ENCODE measurements at places on chromosomes 5 and 9. TPM values are rescaled to one million over a fixed set of nuclear protein-coding genes. Genes with fewer than 3 reads are reported as not detected.

- H3K4me3 ChIP-seq, result no peak overlapping the region
- H3K27me3 ChIP-seq, result no peaks in the 10 kb centered on the region
- no peak overlapping the region for H3K27ac ChIP-seq
- H3K4me1 ChIP-seq, result peaks cover 22% of the 10 kb centered on the region
- DNase-seq, result no peak
Observed at GRCh38 chr9:113636165-113636564, 172.6 kb downstream of the RGS3 start.

The PLAC8L1 gene
- total RNA-seq, result not detected

The SLC36A3 gene
- total RNA-seq, result not detected

DNA sequence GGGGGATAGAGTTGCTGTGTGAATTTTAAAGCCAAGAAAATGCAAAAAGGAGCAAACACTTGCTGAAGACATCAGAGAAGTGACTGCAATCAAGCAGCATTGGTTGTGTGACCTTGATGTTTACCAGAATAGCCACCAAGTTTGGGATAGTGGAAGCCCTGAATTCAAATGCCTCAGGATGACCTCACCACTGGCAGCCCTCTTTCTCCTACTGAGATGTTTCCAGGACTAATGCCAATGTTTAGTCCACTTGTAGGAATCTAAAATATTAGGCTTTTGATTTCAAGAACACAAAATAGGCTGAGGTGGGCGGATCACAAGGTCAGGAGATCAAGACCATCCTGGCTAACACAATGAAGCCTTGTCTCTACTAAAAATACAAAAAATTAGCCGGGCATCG lies 112.2 kb upstream of the NUDT12 start:
- no peaks in the 10 kb centered on the region for H3K4me1 ChIP-seq
- H3K27ac ChIP-seq, result no peak overlapping the region
- no peaks in the 10 kb centered on the region for H3K36me3 ChIP-seq
- H3K4me3 ChIP-seq, result no peak overlapping the region

DNA sequence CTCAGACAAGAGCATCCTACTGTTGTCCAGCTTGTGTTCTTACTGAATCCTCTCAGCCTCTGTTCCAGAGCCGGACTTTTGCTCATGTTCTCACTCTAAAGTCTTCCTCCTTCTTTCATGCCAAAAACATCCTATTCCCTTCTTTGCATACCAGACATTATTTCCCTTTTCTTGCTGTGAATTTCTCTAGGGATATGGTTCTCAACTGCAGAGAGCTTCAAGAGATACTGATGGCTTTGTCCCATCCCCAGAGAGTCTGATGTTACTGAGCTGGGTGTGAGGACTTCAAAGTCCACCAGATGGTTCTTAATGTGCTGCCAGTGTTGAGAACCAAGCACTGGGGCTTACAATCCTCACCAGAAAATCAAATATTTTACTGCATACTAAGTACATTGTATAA lies 98.6 kb upstream of the FER start:
- H3K27me3 ChIP-seq, result no peaks in the 10 kb centered on the region
- no peak overlapping the region for H3K4me3 ChIP-seq
- no peaks in the 10 kb centered on the region for H3K36me3 ChIP-seq
- no peaks in the 10 kb centered on the region for H3K4me1 ChIP-seq
- no peak for DNase-seq

GRCh38 chr9:111622626-111623025 lies 8.5 kb upstream of the DNAJC25 start:
- no peaks in the 10 kb centered on the region for H3K4me1 ChIP-seq
- H3K4me3 ChIP-seq, result no peak overlapping the region
- DNase-seq, result peak; percentile 55
- H3K27ac ChIP-seq, result no peak overlapping the region

GRCh38 chr5:157963244-157963643 lies 104.3 kb upstream of the CLINT1 start:
- no peak overlapping the region for H3K27ac ChIP-seq
- DNase-seq, result no peak
- no peak overlapping the region for H3K4me3 ChIP-seq
- no peaks in the 10 kb centered on the region for H3K27me3 ChIP-seq

- H3K27ac ChIP-seq, result no peak overlapping the region
- H3K27me3 ChIP-seq, result no peaks in the 10 kb centered on the region
- H3K36me3 ChIP-seq, result no peaks in the 10 kb centered on the region
- H3K4me1 ChIP-seq, result no peaks in the 10 kb centered on the region
- no peak for DNase-seq
Observed at GRCh38 chr9:99713838-99714306, 107.8 kb upstream of the NR4A3 start.

DNA sequence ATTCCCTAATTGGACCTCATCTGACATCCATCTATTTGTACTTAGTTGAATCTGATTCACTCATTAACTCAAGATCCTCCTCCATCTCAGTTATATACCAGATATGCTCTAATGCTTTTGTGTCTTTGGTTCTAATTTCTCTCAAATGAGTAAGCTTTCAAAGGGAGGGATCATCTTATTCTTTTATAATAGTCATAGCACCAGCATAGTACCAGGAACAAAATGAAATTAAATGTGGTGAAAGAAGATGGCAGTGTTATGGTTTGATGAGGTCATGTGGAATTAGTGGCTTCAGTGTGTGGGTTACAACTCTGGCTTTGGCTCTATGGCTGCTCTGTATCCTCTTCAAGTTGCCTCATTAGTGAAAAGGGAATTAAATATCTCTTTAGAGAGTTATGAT lies 32.5 kb upstream of the ZNF366 start:
- no peaks in the 10 kb centered on the region for H3K36me3 ChIP-seq
- no peak overlapping the region for H3K4me3 ChIP-seq
- DNase-seq, result no peak
- H3K27me3 ChIP-seq, result no peaks in the 10 kb centered on the region
- no peak overlapping the region for H3K27ac ChIP-seq

The SLC46A2 gene
- 0.13 TPM for total RNA-seq

The EGFLAM gene
- 33.9 TPM for total RNA-seq

DNA sequence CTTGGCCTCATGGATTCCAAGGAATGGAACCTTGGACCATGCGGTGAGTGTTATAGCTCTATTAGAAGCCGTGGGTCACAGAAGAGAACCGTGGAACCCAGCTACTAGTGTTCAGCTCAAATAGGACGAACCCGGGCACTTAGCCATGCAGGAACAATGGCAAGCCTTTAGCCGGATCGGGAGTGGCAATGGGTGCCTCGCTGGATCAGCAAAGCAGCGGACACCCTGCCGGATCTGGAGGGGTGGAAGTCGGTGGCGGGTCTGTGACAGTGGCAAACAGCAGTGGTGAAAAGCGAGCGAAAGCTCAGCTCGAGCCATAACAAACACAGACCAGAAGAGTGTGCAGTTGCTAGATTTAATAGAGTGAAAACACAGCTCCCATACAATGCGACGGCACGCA lies 2.4 kb upstream of the CDO1 start:
- no peak overlapping the region for H3K4me3 ChIP-seq
- H3K4me1 ChIP-seq, result peaks cover 8% of the 10 kb centered on the region
- H3K36me3 ChIP-seq, result no peaks in the 10 kb centered on the region
- DNase-seq, result no peak

GRCh38 chr9:107472581-107473340 lies 16.8 kb downstream of the KLF4 start:
- no peaks in the 10 kb centered on the region for H3K27me3 ChIP-seq
- no peak for DNase-seq
- no peaks in the 10 kb centered on the region for H3K36me3 ChIP-seq
- no peak overlapping the region for H3K4me3 ChIP-seq
- H3K4me1 ChIP-seq, result no peaks in the 10 kb centered on the region
- no peak overlapping the region for H3K27ac ChIP-seq

DNA sequence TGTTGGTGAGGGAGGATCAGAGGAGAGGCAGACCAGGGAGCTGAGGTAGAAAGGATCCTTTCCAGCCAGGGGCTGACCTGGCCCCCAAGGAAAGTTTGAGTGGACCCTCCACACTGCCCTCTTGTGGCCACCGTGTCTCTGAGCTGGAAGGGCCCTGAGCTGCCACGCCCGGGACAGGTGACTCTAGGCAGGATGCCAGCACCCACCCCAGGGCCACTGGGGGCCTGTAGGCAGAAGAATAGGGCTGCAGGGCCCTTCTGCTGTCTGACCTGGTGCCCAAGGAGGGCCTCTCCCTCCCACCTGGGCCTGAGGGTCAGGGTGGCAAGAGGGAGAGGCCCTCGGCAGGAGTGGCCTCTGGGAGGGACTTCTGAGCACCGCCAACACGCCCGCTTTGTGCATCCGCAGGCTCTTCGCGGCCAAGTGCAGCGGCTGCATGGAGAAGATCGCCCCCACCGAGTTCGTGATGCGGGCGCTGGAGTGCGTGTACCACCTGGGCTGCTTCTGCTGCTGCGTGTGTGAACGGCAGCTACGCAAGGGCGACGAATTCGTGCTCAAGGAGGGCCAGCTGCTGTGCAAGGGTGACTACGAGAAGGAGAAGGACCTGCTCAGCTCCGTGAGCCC lies 76.8 kb downstream of the LMX1B start:
- H3K36me3 ChIP-seq, result no peaks in the 10 kb centered on the region
- no peak overlapping the region for H3K27ac ChIP-seq
- peaks cover 12% of the 10 kb centered on the region for H3K27me3 ChIP-seq
- no peaks in the 10 kb centered on the region for H3K4me1 ChIP-seq
- no peak overlapping the region for H3K4me3 ChIP-seq

DNA sequence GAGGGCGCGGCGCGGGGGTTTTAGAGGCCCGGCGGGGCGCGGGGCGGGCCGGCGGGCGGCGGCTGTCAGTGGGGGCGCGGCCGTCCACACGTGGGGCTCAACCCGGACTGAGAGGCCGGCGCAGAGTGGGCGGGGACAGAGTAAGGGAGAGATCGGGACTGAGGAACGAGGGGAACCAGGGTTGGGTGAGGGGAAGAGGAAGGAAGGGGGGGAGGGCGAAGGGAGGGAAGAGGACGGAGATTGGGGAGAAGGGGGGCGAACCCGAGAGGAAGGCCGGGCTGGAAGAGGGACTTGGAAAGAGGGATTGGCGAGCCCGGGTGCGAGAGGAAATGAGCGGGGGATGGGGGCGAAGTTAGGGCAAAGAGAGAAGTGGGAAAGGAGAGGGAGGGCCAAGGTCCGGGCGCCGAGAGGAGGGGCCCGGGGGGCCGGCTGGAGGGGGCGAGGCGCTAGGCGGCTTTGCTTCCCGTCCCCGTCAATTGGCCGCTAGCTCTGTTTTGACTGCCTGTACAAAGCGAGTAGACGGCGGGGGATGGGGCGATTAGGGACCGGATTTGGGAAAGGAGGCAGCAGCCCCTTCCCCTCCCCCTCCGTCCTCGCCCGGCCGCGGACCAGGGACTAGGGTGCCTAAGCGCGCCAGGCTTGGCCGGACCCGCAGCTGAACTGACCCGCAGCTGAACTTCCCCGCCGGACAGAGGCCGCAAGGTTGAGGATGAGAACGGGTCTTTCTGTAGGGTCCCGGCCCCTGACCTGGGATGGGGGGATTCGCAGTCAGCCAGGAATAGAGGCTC lies 399 bp upstream of the FBN2 start:
- peaks cover 56% of the 10 kb centered on the region for H3K27me3 ChIP-seq
- H3K27ac ChIP-seq, result no peak overlapping the region
- no peak for DNase-seq

DNA sequence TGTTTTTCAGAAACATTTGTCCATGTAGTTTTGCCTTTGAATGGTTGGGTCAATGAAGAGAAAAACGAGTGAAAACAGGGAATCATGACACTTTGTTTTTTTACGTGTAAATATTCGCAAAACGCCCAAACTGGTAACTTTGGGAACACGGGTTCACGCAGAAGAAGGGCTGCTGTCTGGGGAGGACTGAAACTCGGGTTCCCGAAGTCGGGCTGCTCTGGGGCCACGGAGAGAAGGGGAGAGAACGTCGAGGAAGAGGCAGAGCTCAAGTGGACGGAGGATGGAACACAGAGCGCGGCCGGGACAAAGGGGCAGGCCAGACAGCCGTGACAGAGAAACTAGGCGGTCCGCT lies 478 bp upstream of the SETD9 start:
- H3K27me3 ChIP-seq, result no peaks in the 10 kb centered on the region
- no peaks in the 10 kb centered on the region for H3K36me3 ChIP-seq
- peak overlapping the region; percentile 77 for H3K4me3 ChIP-seq
- DNase-seq, result peak; percentile 22
- H3K27ac ChIP-seq, result peak overlapping the region; percentile 86
- H3K4me1 ChIP-seq, result peaks cover 10% of the 10 kb centered on the region

GRCh38 chr5:108541836-108542235 lies 159.9 kb upstream of the FBXL17 start:
- H3K4me1 ChIP-seq, result no peaks in the 10 kb centered on the region
- no peak for DNase-seq
- no peak overlapping the region for H3K4me3 ChIP-seq
- H3K36me3 ChIP-seq, result no peaks in the 10 kb centered on the region
- no peak overlapping the region for H3K27ac ChIP-seq

- H3K27ac ChIP-seq, result no peak overlapping the region
- peaks cover 51% of the 10 kb centered on the region for H3K4me1 ChIP-seq
- DNase-seq, result no peak
- no peaks in the 10 kb centered on the region for H3K36me3 ChIP-seq
Observed at GRCh38 chr5:59487772-59488729, 405.5 kb downstream of the PDE4D start.

GRCh38 chr5:14286574-14287421 lies 143.7 kb downstream of the TRIO start:
- DNase-seq, result peak; percentile 66
- H3K27ac ChIP-seq, result peak overlapping the region; percentile 62
- H3K27me3 ChIP-seq, result no peaks in the 10 kb centered on the region
- H3K36me3 ChIP-seq, result no peaks in the 10 kb centered on the region

DNA sequence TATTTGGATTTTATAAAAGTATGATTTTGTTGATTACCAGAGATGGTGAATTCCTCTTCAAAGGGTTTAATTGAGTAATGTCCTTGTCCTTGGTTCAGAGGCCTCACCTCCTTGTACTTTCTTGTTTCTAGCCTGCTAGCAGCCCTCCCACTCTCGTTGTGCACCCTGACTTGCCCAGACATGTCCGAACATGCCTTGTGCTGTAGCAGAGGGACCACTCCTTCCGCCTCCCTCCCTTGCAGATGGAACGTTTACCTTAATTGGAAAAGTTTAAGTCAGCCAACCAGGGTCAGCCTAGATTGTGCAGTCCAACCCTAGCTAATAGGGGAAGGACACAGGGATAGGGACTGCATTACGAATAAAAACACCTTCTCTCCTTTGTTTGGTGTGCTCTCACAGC lies 406.9 kb upstream of the NMUR2 start:
- DNase-seq, result no peak
- H3K27ac ChIP-seq, result no peak overlapping the region
- no peaks in the 10 kb centered on the region for H3K36me3 ChIP-seq
- no peak overlapping the region for H3K4me3 ChIP-seq
- no peaks in the 10 kb centered on the region for H3K27me3 ChIP-seq

GRCh38 chr9:2623288-2624050 lies 1.9 kb downstream of the VLDLR start:
- H3K36me3 ChIP-seq, result no peaks in the 10 kb centered on the region
- peak overlapping the region; percentile 97 for H3K27ac ChIP-seq
- H3K4me3 ChIP-seq, result peak overlapping the region; percentile 72
- H3K27me3 ChIP-seq, result no peaks in the 10 kb centered on the region
- peak; percentile 83 for DNase-seq
- peaks cover 22% of the 10 kb centered on the region for H3K4me1 ChIP-seq

The OR1Q1 gene
- total RNA-seq, result not detected

The PCDHA4 gene
- total RNA-seq, result 0.23 TPM

The SLC6A18 gene
- total RNA-seq, result not detected

The MSANTD3 gene
- 23.3 TPM for total RNA-seq

- peaks cover 8% of the 10 kb centered on the region for H3K4me1 ChIP-seq
- H3K27me3 ChIP-seq, result no peaks in the 10 kb centered on the region
- H3K27ac ChIP-seq, result no peak overlapping the region
- peaks cover 12% of the 10 kb centered on the region for H3K36me3 ChIP-seq
Observed at GRCh38 chr5:81420039-81420667, 26.2 kb upstream of the ACOT12 start.

- H3K27ac ChIP-seq, result no peak overlapping the region
- no peaks in the 10 kb centered on the region for H3K4me1 ChIP-seq
- no peaks in the 10 kb centered on the region for H3K36me3 ChIP-seq
- H3K4me3 ChIP-seq, result no peak overlapping the region
Observed at GRCh38 chr9:74001382-74001781, 495.8 kb upstream of the RORB start.
